NCI-H1436 (cell line): ENCODE measurements at places on chromosomes 3 and 15.
A peak's percentile ranks its signal among the peaks of the same experiment; 100 is the strongest.

- no peak for DNase-seq
Measured at GRCh38 chr3:177338697-177339219, 141.5 kb upstream of the TBL1XR1 start.

DNA sequence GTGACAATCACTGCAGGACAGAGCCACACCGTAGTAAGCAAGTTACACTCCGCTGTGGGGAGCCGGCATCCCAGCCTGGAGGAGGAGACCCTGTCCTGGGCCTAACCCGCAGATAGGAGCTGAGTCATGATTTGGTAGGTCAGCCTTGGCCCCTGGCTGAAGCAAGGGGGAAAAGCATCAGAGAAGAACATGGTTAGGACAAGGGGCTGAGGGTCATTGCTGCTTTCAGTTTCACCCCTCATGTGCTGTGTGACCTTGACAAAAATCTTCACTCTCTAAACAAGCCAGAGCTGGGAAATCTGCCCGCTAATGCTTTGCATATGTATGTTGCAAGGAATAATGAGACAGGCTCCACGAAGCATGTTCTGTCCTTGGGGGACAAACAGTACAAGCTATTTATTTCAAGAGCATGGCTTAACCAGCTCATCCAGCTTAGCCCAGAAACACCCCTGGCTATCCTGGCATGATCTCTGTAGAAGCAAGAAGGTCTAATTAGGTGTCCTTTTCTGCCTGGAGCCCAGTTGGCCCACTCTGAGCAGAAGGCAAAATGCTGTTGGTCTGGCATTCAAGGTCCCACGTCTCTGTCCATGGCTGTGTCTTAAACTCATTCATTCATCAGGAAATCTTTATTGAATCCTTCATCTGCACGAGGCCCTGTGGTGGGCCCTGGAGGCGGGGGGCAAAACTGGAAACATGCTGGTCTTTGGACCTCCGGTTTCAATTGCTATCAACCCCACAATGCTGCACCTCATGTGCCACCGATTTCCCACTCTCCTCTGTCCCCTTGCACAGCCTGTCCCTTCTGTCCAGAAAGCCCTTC, 221.3 kb upstream of the LYSMD4 start:
- no peak for DNase-seq

GRCh38 chr3:40071683-40072238, 237.7 kb upstream of the EIF1B start:
- no peak for DNase-seq

- no peak for DNase-seq
Measured at GRCh38 chr3:120652281-120652680, 29.8 kb downstream of the HGD start.

DNA sequence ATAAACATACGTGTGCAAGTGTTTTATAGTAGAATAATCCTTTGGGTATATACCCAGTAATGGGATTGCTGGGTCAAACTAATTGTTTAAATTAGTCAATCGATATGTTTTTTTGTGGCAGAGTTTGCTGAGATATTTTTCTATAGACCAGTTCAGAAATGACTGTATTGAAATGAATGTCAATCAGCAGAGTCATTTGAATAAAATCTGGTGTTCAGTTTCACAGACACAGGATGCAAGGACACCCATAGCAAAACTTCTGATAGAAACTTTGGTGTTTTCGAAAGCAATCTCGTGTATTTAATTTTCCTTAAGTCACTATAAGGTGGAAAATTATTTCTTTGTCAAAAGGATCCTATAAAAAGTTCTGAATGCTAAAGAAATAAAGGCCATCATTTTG, 434.4 kb downstream of the RAP2B start:
- DNase-seq: no peak

GRCh38 chr3:107803170-107803569, 280.4 kb downstream of the BBX start:
- no peak for DNase-seq

DNA sequence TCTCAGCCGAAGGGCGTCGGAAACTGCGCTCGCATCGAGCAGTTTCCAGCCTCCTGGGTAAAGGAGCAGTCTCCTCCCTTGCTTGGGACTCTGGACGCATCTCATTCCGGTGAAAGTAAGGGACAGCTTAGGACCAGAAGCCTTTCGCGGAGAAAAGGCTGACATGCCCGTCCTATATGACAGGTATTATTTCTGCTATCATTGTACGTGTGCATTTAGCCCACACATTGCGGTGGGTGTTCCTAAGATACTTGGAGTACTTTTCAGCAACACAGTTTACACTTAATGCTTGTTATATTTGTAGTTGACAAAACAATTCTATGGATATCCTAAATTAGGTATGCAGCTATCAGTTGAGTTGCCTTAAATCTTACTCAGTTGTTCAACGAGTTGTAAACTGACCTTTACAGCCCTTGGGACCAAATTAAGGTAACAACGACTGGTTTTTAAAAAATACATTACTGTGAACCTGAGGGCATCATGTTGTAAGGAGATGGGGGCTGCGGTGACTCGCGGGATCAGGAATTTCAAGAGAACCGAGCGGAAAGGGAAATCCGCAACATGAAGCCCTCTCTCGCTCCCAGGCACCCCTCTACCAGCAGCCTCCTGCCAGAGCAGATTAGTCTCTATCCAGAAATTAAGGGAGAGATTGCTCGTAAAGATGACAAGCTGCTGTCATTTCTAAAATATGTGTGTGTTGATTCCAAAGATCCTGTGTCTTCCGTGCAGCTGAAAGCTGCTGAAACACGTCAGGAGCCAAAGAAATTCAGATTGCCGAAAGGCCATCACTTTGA, 632 bp upstream of the COPS2 start:
- DNase-seq: no peak

DNA sequence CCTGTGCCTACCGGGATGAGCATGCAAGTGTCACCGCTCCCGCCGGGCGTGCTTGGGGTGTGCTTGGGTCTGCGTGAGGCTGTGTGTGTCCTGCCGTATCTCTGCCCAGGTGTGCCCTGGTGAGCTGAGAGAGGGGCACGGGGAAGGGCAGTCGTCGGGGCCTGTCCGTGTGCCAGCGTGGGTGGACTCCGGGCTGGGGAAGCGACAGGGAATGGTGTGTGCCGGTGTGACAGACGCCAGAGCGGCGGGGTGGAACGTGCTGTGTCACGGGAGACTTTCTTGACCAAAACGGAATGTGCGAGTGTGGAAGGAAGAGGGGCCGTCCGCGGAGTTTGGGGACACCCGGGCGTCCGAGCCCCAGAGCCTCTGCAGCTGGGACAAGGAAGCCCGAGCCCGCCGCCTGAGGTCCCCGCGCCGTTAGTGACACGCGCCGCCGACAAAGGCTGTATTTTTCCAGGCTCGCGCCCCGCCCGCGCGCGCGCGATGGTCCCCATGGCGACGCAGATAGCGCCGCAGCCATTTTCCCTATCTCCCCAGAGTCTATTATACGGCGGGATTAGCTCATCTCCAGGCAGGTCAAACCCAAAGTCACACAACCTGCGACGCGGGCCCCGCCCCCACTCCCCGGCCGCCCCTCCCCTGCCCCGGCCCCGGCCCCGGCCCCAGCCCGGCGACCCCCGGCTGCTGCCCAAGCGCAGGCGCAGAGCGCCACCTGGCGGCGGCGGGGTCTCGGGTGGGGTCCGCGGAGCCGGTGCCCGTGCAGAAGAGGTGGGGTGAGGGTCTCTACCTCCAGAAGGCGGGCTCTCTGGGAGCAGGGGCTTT, 4.5 kb upstream of the GATA2 start:
- peak; percentile 81 for DNase-seq

DNA sequence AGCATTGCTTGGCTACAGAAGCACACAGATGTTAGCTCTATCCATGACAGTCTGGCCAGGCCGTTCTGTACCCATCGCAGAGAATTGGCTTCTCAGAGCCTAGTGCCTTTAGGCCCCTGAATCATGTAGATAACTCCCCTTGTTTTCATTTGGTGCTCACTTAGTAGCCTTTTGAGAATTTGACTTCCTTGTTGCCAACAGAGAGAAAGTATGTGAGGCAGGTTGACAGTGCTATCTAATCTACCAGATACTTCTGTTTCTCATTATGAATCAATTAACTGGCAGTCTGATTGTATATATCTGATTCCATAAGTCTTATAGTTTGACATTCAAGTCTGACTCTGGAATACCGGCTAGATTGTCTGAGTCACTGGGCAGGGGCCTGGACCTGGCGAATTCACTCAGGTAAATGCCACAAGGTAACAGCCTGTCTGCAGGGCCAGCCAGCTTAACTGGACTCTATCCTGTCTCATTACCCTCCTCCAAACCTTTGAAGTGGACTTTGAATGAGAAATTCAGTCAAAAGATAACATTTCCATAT, 160.2 kb downstream of the GHSR start:
- DNase-seq: no peak

GRCh38 chr3:37466660-37467359, 292.4 kb upstream of the LRRFIP2 start:
- DNase-seq: peak; percentile 77

GRCh38 chr3:157578181-157578580, 75.0 kb upstream of the VEPH1 start:
- DNase-seq: no peak

DNA sequence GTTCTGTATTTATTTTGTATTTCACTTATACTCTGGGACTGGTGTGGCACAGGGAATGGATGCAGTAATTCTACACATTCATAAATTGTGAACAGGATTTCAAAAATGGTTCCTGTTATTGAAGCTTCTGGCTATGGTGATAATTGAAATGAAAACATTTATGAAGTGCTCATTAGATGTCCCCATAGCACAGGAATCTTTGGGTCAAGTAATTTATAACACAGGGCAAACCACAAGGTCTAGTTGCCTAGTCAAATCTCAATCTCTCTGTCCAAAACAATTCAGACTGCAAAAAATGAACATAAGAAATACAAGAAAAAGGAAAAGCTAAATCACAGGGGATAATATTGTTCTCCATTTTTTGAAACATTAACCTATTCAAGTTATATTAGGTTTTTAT, 117.5 kb upstream of the PTPRG start:
- DNase-seq: no peak

- DNase-seq: no peak
Measured at GRCh38 chr3:4584456-4585249, 91.5 kb downstream of the ITPR1 start.

- DNase-seq: no peak
Measured at GRCh38 chr15:68056097-68056865, 2.2 kb downstream of the PIAS1 start.

- DNase-seq: no peak
Measured at GRCh38 chr3:186523022-186523421, 21.2 kb downstream of the CRYGS start.

- no peak for DNase-seq
Measured at GRCh38 chr15:64023220-64023619, 23.1 kb downstream of the DAPK2 start.

DNA sequence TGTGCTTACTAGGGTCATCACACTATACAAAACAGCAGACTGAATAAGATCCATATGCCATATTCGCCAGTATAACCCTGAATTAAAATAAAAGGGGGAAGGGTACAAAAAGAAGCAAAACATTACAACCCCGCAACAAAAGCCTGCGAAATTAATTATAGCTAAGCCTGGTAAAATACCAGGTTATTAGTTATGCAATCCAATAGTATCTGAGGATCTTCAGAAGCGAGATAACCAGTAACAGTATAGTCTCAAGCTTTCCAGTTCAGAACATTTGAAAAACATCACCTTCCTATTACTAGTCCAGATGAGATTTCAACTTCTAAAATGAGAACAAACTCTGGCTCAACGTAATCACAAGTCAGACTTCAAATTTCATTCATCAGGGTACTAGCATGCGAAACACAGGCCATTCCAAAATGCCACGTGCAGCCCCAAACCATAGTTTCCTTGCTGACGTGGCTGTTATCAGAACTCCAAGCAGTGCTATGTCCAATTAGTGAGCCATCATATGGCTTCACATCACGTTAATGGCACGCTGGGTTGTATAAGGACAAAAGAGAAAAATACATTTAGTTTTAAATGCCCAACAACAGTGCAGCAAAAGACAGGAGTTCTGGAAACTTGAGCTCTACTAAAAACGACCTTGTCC, 1.1 kb downstream of the SSR3 start:
- no peak for DNase-seq

DNA sequence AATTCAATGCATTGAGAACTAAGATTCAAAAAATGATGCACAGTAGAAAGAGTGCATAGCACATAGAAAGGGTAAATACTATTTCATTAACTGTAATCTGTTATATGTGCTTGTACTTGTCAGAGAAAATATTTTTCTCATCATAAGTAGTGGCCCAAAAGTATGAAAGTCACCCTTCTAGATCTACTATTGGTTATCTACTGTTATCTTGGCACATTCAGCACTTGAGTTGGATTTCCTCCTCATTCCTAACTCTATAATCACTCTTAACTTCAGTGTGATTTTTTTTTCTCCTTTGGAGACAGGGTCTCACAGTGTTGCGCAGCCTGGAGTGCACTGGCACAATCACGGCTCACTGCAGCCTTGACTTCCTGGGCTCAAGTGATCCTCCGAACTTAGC, 194.4 kb downstream of the PCCB start:
- DNase-seq: no peak

DNA sequence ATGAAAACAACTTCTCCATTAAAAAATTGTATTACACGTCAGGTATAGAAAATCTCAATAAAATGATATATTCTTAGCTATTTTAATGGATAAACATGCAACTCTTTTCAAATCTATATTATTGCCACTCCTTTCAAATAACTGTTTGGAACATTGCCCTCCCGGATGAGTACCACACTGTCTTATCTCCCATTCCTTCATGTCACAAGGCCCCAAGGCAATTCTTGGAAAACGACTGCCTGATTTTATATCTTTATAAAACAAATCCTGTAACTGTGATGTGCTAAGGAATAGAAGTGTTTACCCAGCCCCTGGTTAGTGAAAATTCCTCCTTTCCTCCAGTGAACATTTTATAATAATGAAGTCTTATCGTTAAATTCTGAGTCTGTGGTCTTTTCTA, 6.2 kb upstream of the ZNF619 start:
- DNase-seq: no peak

- DNase-seq: no peak
Measured at GRCh38 chr3:168036619-168037018, 59.1 kb downstream of the GOLIM4 start.

GRCh38 chr3:16373341-16373946, 108.4 kb downstream of the OXNAD1 start:
- no peak for DNase-seq
